ENCODE measurements at places on chromosomes 12 and 14.

DNA sequence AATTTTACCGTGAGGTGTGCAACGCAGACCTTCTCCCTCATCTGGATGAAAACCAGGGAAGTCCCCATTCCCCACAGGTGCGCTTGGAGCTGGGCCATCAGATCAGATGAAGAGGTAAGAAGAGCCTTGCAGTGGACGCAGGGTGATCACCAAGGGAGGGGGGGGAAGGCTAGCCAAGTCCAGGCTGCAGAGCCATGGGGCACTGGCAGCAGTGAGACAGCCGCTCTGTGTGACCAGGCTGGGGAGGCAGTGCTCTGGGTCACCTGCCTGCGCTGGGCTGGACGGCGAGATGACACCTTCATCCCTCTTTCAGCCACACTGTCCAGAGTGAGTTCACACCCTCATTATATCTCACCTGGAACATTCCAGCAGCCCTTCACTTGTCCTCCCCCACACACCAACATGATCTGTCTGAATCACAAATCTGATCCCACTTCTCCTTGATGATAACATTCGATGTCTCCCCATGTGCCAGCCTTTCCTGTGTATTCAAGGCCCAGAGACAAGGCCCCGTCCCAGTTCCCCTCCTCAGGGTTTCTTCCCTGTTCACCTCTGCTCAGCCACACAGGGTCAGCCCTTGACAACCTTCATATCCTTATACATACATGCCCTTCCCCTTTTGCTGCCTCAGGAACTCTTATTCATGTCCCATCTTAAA lies 65.9 kb upstream of the VASH1 start:
- DNase-seq: no peak

- DNase-seq: no peak
Observed at GRCh38 chr14:101058571-101058970, 155.0 kb upstream of the RTL1 start.

DNA sequence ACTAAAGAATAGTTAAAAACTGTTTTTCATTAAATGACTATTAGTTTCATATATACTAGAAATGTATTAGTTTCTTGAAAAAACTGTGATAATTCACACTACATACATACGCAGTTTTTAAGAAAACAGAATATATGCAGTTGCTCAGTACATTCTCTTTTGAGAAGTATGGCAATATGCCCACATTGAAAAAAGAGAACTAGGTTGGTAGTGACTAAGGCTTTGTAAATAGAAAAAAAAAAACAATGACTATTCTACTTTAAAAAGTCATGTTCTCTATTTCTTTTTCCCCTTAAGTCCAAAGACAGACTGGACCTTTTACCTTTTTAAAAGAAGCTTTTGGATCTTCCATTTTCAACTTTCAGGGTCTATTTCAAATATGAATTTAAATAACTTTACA lies 25.0 kb downstream of the SNX6 start:
- no peak for DNase-seq

DNA sequence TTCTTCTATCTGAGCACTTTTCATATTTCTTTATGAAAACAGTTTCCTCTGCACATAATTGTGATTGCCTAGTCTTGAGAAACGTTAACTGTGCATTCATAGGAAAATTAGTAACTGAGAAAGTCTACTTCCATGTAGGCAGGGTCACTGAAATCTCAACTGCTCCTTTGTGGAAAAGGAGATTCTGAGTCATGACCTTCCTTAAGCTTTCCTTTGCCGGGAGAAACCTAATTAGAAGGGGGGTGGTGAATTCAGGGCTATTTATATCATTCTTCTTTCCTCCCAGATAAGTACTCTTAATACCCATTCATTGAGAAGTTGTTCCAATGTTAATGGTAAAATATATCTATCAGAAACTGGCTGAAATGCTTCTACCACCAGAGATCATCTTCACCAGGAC lies 751.0 kb upstream of the TMEM132C start:
- DNase-seq: no peak

DNA sequence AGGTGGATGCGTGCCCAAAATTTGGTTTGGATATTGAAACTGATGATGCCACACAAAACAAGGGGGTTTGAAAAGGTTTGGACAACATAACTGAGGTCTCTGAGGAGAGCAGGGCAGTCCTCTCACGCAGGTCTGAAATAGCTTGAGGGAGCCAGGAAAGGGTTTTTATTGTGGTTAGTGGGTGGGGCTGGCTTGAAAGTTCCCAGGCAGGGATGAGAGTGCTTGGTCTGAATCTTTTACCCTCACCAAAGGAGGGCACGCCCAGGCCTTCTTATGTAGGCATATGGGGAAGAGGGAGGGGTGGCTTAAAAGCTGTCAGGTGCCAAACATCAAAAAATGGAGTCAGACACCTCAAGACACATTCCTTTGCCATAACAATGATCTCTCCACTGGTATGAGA lies 493.1 kb upstream of the CCDC196 start:
- DNase-seq: no peak

DNA sequence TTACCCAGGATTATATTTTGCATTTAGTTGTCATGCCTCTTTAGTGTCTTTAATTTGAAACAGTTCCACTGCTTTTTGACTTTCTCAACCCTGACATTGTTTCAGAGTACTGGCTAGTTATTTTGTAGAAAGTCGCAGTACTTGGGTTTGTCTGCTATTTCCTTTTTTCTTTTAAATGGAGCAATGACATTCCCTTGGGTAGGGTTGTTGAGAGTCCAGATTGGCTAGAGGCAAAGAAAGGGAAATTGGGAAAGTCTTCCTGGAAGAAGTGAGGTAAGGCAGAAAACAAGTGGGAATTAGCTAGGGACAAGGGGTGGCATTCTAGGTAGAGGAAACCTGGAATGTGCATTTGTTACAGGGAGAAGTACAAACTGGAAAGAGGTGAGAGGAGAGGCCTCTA lies 245.9 kb downstream of the EMP1 start:
- DNase-seq: no peak

DNA sequence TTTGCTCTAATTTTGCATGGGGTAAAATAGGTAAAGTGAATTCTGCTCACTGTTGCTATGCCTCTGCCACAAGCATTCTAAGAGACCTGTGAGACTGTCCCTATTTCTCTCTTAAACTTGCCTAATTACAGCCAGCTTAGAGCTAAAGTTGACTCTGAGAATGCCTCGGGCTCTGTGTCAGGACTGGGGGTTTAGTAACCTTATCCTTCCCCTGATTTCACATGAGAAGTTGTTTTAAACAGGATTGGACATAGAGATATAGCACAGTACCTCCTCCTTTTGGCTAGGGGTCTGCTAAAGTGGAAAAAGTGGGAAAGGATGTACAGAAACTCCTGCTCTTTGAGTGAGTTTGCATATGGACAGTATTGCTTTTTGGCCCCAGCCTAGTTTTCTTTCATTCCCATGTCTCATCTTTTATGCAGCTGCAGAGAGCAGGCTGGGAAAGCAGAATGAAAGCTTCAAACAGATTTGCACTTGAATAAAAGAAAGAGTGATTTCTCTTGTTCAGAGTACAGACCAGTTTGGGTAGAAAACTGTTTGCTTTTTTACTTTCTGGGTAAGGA lies 122.0 kb downstream of the RAD51B start:
- DNase-seq: no peak

- no peak for DNase-seq
Observed at GRCh38 chr14:104770851-104771272, 17.9 kb downstream of the SIVA1 start.

- DNase-seq: peak; percentile 60
Observed at GRCh38 chr12:13255792-13256691, 59.5 kb downstream of the EMP1 start.

- DNase-seq: no peak
Observed at GRCh38 chr12:98780261-98780660, 135.2 kb downstream of the APAF1 start.

- no peak for DNase-seq
Observed at GRCh38 chr12:26783131-26783526, 49.9 kb downstream of the ITPR2 start.

DNA sequence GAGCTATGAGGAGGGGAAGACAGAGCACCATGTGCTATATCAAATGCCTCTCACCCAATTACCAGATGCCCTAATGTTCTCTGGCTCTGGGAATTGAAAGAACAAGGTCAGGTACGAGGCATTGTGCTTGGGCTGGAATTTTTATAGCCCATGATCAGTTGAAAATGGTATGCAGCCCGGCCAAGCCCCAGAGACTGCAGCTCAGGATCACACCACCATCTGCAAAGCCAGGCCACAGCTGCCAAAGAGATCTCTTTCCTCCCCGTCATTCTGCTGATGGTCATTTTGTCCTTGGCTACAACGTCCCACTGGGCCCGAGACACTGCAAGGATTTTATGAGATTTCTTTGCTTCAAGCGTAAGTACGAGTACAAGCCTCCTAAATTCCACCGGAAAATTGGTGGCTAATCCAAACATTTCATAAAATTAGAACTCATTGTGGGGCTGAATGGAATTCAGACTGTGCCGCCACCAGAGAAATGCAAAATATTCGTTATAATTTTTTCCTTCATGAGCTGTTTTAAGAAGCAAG lies 15.1 kb downstream of the NUAK1 start:
- DNase-seq: no peak

DNA sequence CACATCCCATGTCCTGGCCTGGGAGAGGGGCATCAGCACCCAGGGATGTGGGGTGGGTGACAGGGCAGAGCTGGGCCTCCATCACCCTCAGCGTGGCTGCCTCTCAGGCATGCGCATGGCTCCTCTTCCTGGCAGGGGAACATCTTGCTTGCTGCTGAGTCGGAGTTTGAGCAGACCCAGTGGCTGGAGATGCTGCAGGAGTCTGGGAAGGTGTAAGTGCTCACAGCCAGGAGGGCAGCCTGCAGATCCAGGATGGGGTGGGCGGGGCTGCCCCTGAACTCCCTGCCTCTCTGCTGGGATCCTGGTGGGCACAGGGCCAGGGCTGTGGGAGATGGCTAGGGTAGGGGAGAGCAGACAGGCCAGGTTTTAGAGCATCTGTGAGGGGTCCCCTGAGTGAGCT lies 16.2 kb downstream of the PLEKHD1 start:
- DNase-seq: no peak

- no peak for DNase-seq
Observed at GRCh38 chr12:121845701-121846100, 13.0 kb downstream of the HPD start.

DNA sequence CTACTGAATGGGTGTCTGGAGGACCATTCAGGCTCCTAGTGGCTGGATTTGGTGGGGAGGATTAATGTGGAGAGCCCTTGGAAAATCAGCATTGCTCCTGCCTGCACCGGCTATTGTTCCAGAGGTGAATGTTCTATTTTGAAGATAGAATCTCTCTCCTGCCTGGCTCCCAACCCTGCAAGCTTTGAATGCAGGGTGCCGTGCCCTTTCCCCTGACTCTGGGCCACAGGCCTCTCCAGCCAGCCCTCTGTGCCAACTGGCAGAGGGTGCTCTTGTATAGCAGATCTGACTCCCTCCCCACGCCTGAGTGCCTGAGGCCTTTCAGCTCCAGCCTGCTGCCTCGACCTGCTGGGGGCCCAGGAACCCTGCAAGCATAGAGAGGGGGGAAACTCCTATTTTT lies 106.8 kb downstream of the TMEM260 start:
- no peak for DNase-seq

- peak; percentile 17 for DNase-seq
Observed at GRCh38 chr12:120536064-120536791, 2.1 kb downstream of the RNF10 start.

GRCh38 chr14:52876311-52876710 lies 74.5 kb downstream of the FERMT2 start:
- no peak for DNase-seq

GRCh38 chr14:80959496-80959895 lies 4.1 kb downstream of the TSHR start:
- DNase-seq: peak; percentile 41

All from T-cell (primary cell).